ENCODE measurements at places on chromosomes 3 and 15. TPM values are rescaled to one million over a fixed set of nuclear protein-coding genes. Genes with fewer than 3 reads are reported as not detected.

DNA sequence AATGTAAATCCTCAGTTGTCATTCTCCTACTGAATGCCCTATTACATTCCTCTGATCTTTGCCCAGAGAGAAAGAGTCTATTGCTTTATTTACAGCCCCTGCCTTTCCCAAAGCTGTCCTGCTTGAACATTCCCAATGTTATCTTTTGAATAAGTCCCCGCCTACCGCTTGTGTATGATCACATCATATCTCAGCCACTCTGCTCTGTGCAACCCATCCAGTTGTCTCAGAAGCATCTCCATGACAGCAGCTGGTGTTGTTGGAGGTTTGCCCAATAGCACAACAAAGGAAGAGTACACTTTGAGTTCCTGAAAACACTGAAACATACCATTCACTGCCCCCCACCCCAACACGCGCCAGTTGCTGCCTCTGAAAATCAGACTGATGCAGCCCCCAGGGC is 22.0 kb upstream of the FAM3D start:
- DNase-seq = no peak

GRCh38 chr3:110181226-110181625 is 843.9 kb upstream of the DPPA4 start:
- no peak for DNase-seq

GRCh38 chr15:34754674-34755418 is at the start of gene GJD2:
GJD2 (minus strand) TSS chr15:34754998; CDS start chr15:34754488, 510 bp downstream.
- no peak for DNase-seq

DNA sequence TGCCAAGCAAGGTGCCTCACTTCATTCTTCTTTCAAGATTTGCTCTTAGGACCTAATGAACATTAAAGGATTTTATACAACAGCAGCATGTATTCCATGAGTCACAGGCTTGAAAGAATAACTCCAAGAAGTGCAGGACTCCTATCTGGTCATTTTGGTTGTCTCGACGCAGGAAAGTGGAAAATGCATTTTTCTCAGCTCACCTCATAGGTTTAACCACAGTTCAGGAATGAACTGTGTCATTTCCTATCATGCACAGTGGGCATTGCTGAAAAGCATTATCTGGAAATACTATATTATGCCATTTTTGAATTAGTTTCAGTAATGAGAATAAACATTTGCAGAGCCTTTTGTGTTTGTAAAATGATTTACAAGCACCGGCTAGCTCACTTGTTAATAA is 98.7 kb upstream of the BFSP2 start:
- DNase-seq = no peak

Gene UCN2
- polyA plus RNA-seq = not detected
